ENCODE measurements at places on chromosomes 3 and 15.

DNA sequence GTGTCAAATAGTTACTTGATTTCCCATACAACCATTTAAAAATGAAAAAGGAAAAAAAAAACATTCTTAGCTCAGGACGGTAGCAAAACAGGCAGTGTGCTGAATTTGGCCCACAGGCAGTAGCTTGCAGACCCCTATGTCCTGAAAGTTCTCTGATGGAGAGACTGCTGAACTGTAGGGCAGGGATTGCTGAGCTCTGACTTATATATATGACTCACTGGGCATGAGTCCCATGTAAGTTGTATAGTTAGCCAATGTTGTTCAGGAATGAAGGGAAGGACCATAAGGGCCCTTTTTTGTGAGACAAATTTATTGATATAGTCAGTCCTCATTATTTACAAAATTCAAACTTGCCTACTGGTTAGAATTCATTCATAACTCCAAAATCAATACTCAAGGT, 36.9 kb upstream of the FRMD4B start:
- DNase-seq, result no peak

GRCh38 chr15:66452971-66453580, 44.5 kb downstream of the SNAPC5 start:
- no peak for DNase-seq

DNA sequence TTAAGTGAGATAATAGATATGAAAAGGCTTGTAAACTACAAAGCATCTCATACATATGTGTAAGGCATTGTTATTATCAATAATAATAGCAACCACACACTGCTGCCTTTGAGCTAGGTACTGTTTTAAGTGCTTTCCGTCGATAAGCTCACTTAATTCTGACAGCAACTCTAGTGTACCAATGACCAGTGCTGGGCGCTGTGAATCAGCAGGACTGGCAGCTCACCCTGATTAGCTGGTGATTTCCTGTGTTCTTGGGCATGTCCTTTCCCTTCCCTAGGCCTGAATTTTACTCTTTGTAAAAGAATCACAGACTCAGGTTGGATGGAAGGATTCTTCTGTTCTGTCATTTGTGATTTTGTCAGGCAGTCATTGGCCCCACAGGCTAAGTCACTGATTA, 215.6 kb downstream of the LPP start:
- no peak for DNase-seq

DNA sequence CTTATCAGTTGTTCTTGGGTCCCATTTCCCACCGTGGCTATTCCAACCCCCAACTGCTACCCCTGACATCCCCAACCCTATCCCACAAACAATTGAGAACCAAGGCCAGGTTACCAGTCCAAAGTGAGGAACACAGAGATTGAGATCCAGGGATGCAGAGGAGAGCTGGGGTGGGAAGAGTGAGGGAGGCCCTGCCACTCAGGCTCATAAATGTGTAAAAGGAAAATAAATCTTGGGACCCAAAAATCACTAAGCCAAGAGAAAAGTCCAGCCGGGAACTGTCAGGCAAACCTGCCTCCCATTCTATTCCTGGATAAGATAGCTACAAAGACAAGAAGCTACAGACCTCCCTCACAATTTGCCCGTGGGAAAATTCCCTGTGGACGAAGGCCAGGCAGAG, 101.1 kb upstream of the DLG1 start:
- no peak for DNase-seq

DNA sequence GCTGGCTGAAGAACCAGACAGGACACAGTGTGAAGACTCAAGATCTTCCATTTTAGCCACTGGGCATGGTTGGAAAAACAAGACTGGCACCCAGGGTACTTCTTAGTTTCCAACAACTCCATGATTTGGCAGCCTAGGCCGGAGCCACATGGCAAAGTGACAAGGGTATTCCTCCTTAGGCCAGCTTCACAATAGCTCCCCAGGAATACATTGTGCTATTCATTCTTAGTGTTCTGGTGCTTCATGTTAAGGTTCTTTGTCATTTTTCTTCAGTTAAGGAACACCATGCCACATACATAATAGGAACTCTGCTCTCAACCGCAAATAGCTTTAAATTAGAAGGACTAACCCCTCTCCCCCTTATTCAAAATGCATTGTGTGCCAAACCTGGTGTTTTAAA, 8.0 kb upstream of the FILIP1L start:
- DNase-seq, result no peak

GRCh38 chr15:89501646-89502045, 5.3 kb upstream of the RHCG start:
- no peak for DNase-seq

- no peak for DNase-seq
Observed at GRCh38 chr15:87632364-87632763, 624.2 kb downstream of the NTRK3 start.

GRCh38 chr15:66798426-66799061, 96.5 kb downstream of the SMAD6 start:
- no peak for DNase-seq

DNA sequence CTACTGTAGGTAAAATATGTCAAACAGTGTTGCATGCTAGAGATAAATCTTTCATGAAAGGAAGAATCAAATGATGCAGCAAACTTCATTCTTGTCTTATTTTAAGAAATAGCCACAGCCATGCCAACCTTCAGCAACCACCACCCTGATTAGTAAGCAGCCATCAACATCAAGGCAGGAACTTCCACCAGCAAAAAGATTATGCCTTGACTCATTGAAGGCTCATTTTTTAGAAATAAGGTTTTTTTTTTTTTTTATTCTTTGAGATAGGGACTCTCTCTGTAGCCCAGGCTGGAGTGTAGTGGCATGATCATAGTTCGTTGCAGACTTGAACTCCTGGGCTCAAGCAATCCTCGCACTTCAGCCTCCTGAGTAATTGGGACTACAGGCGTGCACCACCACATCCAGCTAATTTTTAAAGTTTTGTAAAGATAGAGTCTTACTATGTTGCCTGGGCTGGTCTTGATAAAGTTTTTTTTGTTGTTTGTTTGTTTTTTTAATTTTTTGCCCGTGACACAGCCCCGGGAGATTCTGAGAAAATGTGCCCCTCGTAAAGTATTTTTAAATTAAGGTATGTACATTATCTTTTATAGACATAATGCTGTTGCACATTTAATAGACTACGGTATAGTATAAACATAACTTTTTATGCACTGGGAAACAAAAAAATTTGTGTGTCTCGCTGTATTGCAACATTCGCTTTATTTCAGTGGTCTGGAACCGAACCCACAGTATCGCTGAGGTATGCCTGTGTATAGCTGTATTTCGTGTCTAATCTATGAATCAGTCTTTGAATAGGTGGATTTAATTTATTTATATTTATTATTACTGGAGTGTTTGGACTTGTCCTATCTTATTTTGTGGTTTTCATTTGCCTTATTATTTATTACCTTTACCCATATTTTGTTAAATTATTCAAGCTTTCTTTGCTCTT, 23.3 kb downstream of the SNRK start:
- DNase-seq, result no peak

- DNase-seq, result no peak
Observed at GRCh38 chr3:37916685-37917084, 55.0 kb downstream of the CTDSPL start.

DNA sequence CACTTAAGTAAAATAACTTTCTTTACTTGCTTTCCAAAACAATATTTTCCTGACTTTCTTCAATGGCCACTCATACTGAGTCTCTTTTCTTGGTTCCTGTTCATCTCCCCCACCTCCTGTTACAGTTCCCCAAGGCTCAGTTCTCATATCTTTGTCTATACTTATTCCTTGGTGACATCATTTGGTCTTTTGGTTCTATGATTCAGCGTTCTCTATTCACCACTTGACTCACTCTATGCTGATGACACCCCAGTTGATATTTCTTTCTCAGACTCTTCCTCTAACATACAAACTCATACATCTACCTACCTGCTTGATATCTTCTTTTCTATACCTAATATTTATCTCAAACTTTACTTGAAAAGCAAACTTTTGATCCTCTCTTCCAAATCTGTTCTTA, 85.0 kb upstream of the P3H2 start:
- no peak for DNase-seq

DNA sequence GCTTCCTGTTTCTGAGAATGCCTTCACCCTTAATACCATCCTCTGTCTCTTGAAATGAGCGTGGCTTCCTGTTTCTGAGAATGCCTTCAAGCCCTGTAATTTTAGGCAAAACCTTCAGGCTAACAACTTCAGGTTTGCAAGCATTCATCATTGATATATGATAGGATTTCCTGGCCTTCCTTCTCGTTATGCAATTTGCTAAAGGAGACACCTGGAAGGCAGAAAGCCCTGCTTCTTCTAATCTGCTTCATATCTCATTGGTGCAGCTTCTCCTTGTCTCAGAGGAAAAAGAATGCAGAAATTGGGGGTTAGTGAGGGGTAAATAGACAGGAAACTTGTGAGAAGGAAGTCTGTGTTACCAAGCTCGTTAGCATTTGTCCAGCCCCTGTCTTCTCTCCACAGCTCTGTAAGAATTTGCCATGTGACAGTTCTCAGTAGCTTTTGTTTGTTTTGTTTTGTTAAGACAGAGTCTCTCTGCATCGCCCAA, 7.3 kb downstream of the ARL6IP5 start:
- DNase-seq, result no peak

GRCh38 chr3:139225548-139225947, 118.3 kb upstream of the MRPS22 start:
- DNase-seq, result no peak

GRCh38 chr15:100211855-100212850, 129.6 kb downstream of the ADAMTS17 start:
- DNase-seq, result no peak

DNA sequence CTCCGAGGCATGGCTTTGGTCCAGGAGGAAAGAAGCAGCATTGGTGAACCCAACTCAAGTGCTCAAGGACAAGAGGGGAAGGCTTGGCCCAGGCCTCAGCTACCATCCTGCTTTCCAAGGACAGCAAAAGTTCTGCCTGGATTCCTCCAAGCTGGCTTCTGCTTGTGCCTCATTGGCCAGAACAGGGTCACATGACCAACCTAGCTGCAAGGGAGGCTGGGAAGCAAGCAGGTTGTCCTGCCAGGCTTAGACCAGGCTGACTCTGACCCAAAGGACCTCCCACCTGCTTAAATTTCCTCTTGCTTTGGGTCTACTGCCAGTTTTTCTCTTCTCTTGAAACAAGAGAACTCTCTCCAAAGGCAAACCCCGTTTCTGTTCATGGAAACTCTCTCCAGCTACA, 70.7 kb downstream of the RPN1 start:
- no peak for DNase-seq

DNA sequence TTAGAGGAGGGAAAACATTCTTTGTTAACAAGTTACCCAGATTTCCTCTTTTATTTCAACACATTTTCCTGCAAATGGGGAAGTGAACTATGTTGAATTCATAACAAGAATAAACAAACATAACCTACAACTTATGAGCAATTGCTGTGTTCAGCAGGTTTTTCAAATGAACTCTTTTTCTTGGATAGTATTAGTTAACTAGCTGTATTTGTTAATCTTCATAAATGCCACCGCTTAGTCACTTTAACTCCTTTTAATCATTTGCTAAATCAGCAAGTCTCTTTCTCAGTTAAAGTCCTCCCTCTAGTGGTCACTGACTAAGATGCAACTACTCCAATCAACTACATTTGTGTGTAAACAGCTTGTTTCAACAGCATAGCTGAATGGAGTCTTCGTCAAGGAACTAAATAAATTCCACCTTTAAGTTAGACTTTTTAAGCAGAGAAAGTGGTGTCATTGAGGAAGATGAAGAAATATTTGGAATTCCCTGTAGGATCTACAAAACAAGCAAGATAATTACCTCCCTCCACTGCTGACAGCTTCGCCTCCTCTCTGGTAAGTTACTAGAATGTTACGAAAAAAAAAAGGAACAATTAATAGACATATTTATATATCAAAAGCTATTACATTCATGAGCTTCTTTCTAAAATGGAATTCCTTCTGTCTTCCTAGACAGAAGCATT, 1122.0 kb downstream of the ROBO1 start:
- DNase-seq, result no peak

DNA sequence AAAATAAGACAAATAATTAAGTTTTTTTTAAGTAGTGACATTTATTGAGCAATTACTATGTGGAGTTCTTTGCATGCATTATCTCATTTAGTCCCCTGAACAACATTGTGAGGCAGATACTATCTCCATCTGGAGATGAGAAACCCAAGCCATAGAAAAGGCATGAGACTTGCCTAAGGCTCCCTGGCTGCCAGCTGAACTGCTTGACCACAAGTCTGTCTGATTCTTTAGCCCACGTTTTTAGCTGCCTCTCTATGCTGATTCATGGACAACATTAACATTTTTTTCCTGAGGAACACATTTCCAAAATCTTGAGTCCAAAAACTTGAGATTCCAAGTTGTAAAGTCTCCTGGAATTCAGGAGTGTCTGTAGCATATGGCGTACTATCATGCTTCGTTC, 263.6 kb upstream of the GOLGA6L4 start:
- no peak for DNase-seq

GRCh38 chr15:66454143-66454542, 43.4 kb downstream of the SNAPC5 start:
- no peak for DNase-seq

- DNase-seq, result no peak
Observed at GRCh38 chr3:115590873-115591272, 32.4 kb upstream of the GAP43 start.

DNA sequence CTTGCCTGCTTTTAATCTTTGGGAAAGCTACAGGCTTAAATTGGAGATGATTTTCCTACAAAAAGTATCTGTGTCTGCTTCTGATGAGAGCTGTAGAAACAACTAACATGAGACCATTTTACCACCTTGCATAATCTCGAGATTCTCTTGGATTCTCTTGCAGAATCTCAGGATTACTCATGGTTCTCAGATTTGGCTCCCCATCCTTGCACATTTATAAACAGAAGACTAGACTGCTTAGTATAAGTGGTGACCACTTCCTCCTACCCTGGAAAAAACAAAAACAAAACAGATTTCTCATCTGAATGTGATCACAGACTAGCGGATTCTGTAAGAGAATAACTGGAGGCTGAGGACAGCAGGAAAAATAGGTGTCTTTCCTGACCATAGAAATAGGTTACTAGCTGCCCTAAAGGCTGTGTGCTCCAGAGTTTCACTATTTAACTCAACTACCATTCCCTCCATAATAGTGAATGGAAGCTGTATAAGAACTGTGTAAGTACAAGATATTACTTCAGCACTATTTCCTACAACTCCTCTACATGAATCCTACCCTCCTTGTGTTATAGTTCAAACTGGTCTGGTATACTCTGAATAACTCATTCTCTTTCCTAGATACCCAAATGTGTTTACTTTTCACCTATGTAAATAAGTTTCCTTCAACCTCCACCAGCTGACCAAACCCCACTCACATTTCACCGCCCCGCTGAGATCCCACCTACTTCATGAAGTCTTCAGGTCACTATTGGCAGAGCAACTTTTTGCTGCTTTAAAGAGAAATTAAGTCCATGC, 122.2 kb upstream of the C2CD4B start:
- DNase-seq, result no peak

DNA sequence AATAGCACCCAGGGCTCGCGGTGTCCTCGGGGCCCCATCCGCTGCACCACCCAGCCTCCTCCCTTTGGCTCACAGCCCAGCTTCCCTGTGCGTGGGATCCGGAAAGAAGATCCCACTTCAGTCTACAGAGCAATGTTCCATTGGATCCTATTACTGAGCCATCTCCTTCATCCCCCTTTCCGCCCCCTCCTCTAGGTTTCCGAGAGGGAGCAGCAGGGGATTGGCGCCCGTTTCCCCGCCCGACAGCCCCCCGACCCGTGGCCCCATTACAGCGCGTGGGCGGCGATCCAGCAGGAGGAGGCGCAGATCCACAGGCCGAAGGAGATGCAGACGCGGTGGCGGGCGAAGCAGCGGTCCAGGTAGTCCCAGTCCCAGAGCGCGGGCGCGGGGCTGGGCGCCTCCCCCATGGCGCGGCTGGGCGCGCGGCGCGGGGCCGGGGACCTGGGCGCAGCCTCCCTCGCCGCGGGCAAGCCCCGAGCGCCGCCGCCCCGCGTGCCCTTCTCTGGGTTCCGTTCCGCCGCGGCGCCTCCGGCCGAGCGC, 340 bp downstream of the TMEM44 start:
- DNase-seq, result no peak

All from activated T-cell treated with anti-CD3 and anti-CD28 coated beads, Interleukin-2, amount 50 U/mL, for 1 hour (primary cell).